Stimulated activated CD8-positive, alpha-beta memory T cell treated with anti-CD3 and anti-CD28 coated beads, Interleukin-7, amount 100 ng/mL, for 1 hour (primary cell): ENCODE measurements at places on chromosomes 6 and 20.

DNA sequence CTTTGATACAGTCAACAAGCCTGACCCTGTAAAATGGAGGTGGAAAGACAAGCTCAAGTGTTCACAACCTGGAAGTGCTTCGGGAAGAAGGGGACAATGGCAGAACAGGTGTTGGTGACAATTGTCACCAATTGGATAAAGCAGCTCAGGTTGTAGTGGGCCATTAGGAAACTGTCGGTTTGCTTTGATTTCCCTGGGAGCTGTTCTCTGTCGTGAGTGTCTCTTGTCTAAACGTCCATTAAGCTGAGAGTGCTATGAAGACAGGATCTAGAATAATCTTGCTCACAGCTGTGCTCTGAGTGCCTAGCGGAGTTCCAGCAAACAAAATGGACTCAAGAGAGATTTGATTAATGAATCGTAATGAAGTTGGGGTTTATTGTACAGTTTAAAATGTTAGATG, 15.0 kb downstream of the CCR6 start:
- DNase-seq, result no peak

- DNase-seq, result no peak
Measured at GRCh38 chr6:112269979-112270566, 15.7 kb upstream of the LAMA4 start.

GRCh38 chr6:114783083-114783482, 440.3 kb upstream of the HS3ST5 start:
- DNase-seq, result no peak

DNA sequence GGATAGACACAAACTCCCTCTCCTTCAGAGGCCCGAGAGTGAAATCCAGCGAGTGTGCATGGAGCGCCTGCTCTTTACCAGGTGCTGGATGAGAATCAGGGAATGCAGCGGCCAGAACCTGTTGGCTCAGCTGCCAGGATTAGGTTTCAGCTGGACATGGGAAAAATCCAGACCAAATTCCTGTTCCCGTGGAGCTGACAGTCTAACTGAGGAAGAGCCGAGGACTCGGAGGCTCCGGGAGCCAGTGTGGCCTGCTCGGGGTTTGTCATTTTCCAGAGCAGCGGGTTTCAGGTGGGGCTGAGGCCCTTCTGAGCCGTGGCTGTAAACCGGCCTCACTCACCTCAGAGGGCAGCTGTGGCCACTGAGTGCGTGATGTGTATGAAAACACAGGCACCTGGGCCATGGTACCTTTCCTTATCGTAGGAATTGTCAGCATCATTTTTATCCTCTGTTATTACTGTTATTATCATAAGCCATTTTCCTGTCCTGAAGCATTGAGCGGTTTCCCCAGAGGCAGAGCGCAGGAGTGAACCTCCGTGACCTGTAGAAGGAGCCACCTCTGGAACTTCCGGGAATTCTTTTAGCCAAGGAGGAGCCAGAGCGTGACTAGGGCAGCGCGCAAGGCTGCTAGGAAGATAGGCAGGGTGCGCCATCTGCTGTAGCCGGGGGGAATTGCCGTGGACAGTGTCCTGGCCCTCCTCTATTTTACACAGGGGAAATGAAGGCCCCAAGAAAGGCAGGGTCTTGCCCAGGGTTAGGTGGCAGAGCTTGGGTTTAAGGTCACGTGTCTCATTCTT, 27.3 kb downstream of the PKIG start:
- DNase-seq, result peak; percentile 83

DNA sequence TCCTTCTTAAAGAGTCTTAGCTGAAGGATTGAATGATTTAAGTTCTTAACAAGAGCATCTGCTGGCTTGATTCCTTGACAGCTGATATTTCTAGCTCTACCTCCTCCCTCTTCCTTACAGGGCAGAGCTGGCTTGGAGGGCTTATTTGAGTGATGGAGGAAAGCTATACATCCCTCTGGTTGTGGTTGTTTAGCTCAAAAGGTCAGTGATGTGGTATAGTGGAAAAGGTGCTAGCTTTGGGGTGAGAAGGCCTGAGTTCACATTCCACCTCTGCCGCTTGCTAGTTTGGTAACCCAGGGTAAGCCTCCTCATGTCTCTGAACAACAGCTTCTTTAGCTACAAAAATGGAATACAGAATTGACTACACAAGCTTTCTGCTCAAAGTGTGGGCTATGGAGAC, 8.3 kb downstream of the CHMP4B start:
- no peak for DNase-seq
